ENCODE measurements at places on chromosomes 3 and 15. TPM values are rescaled to one million over a fixed set of nuclear protein-coding genes. Genes with fewer than 3 reads are reported as not detected.

RPLP1 gene
- 3,138 TPM for total RNA-seq

SKOR1 gene
- total RNA-seq, result 0.81 TPM

DNA sequence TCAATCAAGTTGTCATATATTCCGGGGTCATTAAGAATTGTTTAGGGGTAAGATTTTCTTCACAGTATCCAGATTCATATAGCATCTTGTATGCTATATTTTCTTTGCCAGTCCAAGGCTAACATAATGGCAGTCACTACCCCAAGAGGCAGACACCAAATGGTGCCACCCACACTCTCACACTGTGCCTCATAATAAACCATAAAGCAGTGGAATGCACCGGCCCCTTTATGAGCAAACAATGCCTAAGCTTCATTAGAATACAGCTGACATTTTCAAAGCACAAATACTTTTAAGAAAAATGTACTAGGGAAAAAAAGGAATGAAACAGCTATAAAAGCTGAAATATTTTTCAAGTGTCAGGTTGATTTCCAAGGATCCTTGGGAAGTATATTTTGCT is 121.6 kb downstream of the TFDP2 start:
- H3K27me3 ChIP-seq, result no peaks in the 10 kb centered on the region
- peak overlapping the region; percentile 57 for H3K4me3 ChIP-seq
- no peaks in the 10 kb centered on the region for H3K4me1 ChIP-seq
- DNase-seq, result no peak
- no peaks in the 10 kb centered on the region for H3K36me3 ChIP-seq

DNA sequence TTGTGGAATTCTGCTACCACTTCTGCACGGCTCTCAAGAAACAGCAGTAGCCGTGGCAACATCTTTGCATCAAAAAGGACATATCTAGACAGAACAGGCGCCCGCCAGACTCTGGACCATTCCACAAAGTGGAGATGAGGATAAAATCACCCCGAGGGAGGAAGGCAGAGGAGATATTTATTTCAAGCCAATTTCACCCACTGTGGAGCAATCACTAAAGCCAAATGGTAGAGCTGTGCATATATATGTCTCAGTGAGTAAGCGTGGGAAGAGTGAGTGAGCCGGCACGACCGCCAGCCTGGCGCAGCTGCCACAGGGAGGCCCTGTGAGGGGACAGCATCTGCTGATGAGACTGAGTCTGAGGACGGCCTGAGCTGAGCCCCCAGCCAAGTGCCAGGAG is 111.3 kb downstream of the MEGF11 start:
- H3K4me1 ChIP-seq, result no peaks in the 10 kb centered on the region
- no peaks in the 10 kb centered on the region for H3K27me3 ChIP-seq
- no peak for DNase-seq
- no peaks in the 10 kb centered on the region for H3K36me3 ChIP-seq
- no peak overlapping the region for H3K27ac ChIP-seq

BNC1 gene
- total RNA-seq, result not detected

- no peaks in the 10 kb centered on the region for H3K36me3 ChIP-seq
- no peak overlapping the region for H3K4me3 ChIP-seq
Measured at GRCh38 chr3:107211608-107212007, 165.6 kb upstream of the CCDC54 start.

DNA sequence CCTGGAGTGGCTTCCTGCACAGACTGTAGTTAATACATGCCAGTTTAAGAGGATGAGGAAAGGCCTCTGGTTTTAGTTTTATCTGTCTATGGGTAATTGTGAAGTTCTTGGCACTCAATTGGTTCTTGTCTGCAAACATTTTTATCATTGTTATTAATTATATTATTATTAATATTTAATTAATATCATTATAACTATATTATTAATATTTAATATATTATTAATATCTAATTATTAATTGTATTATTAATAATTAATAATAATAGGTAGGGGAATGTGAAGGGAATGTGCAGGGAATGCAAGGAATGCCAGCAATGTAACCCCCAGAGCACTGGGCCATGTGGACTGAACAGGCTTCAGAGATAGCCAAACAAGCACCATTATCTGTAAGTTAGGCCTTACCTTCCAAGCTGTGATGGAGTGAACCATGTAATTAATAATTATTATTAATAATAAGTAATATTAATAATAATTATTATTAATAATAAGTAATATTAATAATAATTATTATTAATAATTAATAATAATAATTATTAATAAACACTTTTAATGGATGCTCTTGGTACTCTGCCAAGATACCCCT is 79.8 kb upstream of the NMNAT3 start:
- no peak for DNase-seq
- H3K4me3 ChIP-seq, result no peak overlapping the region
- no peaks in the 10 kb centered on the region for H3K4me1 ChIP-seq
- no peak overlapping the region for H3K27ac ChIP-seq
- no peaks in the 10 kb centered on the region for H3K36me3 ChIP-seq

DNA sequence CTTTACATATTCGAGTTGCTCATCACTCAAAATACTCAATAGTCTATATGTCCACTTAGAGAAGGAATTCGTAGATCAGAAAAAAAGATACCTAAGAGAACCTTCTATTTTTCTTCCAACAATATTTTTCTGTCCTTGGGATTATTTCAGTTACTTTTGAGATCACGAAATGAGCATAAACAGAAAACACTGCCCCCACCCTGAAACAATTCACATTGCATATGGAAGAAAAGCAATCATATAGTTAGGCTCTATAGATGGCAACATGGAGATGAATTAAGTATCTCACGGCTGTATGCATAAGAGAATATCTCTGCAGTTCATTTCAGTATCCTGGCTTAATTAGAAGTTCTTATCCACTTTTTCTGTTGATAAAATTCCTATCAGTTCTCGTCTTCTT is 391.1 kb downstream of the FGF12 start:
- H3K27ac ChIP-seq, result no peak overlapping the region
- no peaks in the 10 kb centered on the region for H3K4me1 ChIP-seq
- H3K4me3 ChIP-seq, result no peak overlapping the region
- no peak for DNase-seq

IQCH gene
- 4.6 TPM for total RNA-seq

GRCh38 chr3:12197475-12197874 is 38.8 kb upstream of the TIMP4 start:
- no peak for DNase-seq
- H3K36me3 ChIP-seq, result no peaks in the 10 kb centered on the region
- peaks cover 32% of the 10 kb centered on the region for H3K4me1 ChIP-seq
- no peaks in the 10 kb centered on the region for H3K27me3 ChIP-seq
- H3K4me3 ChIP-seq, result no peak overlapping the region

DNA sequence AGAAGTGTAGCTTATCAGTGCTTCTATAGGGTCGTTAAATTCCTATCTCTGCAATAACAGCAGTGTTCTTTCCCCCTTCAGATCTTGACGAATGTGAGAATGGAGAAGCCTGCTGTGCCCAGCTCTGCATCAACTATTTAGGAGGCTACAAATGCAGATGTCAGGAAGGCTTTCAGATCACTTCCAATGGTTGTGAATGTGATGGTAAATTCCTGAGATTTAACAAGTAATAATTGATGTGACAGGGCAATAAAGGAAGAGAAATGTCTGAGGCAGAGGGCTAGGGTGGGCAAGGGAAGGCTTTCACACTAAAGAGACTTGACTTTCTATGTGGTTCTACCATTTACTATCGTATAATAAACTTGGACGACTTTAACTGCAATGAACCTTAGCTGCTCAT is 711.7 kb upstream of the GOLIM4 start:
- H3K36me3 ChIP-seq, result no peaks in the 10 kb centered on the region
- DNase-seq, result no peak
- H3K4me3 ChIP-seq, result no peak overlapping the region
- no peaks in the 10 kb centered on the region for H3K27me3 ChIP-seq

- H3K27me3 ChIP-seq, result no peaks in the 10 kb centered on the region
- peaks cover 7% of the 10 kb centered on the region for H3K4me1 ChIP-seq
- DNase-seq, result no peak
- no peak overlapping the region for H3K27ac ChIP-seq
- H3K36me3 ChIP-seq, result no peaks in the 10 kb centered on the region
- no peak overlapping the region for H3K4me3 ChIP-seq
Measured at GRCh38 chr15:80769153-80769828, 9.9 kb upstream of the CEMIP start.

FANCD2 gene
- total RNA-seq, result 50.0 TPM

GRCh38 chr15:62802612-62803011 is 239.9 kb upstream of the TPM1 start:
- no peak overlapping the region for H3K27ac ChIP-seq
- no peaks in the 10 kb centered on the region for H3K4me1 ChIP-seq
- no peak overlapping the region for H3K4me3 ChIP-seq
- no peaks in the 10 kb centered on the region for H3K36me3 ChIP-seq
- no peak for DNase-seq
- H3K27me3 ChIP-seq, result no peaks in the 10 kb centered on the region

GUCA1C gene
- not detected for total RNA-seq

GRCh38 chr3:8595695-8596115 is 48.9 kb downstream of the SSUH2 start:
- DNase-seq, result no peak
- no peaks in the 10 kb centered on the region for H3K36me3 ChIP-seq
- H3K4me3 ChIP-seq, result no peak overlapping the region

GRCh38 chr3:52539010-52539653 is 2.7 kb downstream of the UQCC5 start:
- DNase-seq, result no peak
- H3K36me3 ChIP-seq, result 0 out of 2 replicates have a peak, but pooled peaks cover 7% of the 10 kb centered on the region
- H3K27ac ChIP-seq, result no peak overlapping the region
- H3K4me3 ChIP-seq, result no peak overlapping the region
- H3K4me1 ChIP-seq, result peaks cover 7% of the 10 kb centered on the region
